ENCODE measurements at places on chromosomes 12 and 14. TPM values are rescaled to one million over a fixed set of nuclear protein-coding genes. Genes with fewer than 3 reads are reported as not detected.

TEX52 gene
- not detected for total RNA-seq

DNA sequence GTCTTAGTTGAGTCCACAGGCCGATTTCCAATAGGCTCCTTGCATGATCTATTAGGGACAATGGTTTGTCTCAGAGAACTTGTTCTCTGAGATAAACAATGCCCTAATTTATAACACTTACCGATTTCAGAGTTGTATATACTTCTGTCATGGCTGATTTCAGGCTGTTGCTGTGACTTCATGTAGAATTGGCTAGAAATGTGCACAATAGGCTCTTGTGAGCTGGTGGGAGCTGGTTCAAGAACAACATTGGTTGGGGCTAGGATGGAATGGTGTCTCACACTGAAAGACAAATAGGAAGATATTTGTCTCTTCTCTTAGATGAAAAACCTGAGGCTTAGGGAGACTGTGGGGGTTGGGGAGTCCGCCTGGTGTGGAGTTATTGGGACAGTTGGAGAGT lies 6.7 kb upstream of the KRT86 start:
- DNase-seq: no peak

TTC6 gene
- not detected for total RNA-seq

DNA sequence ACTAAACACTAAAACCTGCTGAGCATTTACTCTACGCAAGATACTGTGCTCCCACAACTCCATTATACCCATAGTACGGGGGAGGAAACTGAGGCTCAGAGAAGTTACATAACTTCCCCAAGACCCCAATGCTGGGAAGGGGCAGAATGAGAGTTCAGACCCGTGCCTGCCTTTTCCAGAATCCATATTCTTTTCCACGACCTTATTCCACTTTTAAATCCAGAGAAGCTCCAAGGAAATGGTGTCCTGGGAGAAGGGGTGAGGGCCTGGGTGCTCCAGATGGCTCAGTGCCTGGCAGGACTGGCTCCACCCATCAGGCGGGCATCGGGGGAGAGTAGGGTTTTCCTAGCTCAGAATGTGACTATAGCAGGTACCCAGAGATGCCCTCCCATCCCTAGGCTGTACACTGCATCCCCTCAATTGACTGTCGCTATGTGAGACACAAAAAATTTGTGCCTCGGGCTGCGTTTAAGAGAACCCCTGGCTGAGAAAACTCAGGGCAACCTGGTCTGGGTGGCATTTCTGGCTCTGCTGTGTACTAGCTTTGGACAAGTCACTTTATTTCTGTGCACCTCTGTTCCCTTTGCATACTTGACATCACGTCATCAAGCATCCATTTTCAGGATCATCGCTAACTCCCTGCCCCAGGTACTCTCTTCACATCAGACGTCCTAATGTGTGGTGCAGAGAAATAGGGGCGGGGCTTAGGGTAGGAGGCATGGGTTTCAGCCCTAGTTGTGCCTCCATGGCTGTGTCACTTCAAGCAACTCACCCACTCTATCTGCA lies 11.6 kb upstream of the IQSEC3 start:
- DNase-seq: no peak

DNA sequence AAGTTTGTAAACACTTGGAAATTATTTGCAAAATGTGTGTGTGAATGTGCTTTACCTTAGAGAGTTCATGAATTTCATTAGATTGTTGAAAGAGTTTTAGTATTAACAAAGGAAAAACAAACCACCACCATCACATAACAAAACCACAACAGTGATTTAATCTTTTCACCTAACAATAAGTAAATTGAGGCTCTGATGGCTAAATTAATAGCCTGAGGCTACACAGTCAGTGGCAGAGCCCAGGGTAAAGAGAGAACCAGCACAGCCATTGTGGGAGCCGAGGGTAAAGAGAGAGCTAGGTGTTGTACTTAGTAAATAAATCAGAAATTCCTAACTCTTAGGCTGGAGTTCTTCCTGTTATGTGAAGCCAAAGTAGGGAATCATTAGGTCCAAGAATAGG lies 51.2 kb upstream of the CAPRIN2 start:
- no peak for DNase-seq

DNA sequence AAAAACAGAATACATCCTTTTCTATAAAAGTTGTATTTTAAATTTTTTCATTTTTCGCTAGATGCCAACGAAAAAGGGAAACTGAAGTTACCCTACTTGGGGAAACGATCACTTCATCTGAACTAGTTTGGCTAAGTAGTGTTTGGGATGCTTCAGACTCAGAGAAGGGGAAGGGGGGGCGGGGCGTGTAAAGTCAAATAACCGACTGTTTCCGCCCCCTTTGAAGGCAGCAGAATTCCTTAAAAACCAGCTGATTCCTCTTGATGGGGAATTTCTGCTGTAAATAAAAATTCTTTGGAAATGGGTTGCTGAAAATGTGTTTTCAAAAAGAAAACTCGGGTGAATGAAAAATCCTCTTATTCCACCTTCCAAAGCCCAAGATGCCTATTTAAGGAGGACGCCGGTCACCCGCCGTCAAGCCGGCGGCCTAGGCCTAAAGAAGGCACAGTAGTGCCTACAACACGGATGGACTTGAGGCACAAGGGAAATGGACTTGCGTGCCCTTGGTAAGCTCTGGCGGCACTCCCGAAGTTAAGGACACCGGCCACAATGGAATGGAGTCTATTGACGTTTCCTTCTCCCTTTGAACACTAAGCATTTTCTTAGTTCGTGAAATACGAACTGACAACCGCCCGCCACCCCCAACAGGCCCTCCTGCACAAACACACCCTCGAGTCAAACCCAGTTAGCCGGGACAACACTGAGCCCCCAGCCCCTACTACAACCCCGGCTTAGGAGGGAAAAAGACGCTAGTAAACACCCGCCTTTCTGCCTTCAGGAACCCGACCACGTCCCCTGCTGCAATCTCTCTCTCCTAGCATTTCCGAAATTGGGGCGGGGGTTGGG lies 1.9 kb downstream of the ATXN2 start:
- DNase-seq: peak; percentile 21

DNA sequence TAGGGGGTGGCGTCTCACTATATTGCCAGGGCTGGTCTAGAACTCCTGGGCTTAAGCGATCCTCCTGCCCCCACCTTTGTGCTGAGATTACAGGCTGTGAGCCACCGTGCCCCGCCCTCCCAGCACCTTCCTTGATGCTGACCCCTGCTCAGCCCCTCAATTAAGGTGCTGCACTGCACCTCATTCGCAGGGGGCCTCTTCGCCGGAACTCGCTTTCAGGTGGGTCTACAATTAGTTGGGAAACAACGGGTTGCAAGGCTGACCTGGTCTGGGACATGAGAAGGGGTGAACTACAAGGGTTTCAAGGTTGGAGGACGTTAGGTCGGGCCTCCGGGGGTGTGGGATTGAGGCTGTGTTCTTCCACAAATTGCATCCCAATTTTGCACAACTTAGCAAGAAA lies 1.2 kb upstream of the NOP2 start:
- DNase-seq: no peak

ENDOU gene
- 3.4 TPM for total RNA-seq

RBP5 gene
- total RNA-seq: 6.2 TPM

- DNase-seq: no peak
Observed at GRCh38 chr12:32493282-32493681, 93.9 kb downstream of the FGD4 start.

- DNase-seq: no peak
Observed at GRCh38 chr14:61140872-61141271, 140.3 kb downstream of the TMEM30B start.

- no peak for DNase-seq
Observed at GRCh38 chr12:22856178-22856577, 231.2 kb downstream of the ETNK1 start.

- no peak for DNase-seq
Observed at GRCh38 chr14:71597955-71598660, 334.1 kb upstream of the RGS6 start.

GRCh38 chr12:122067966-122068365 lies 10.6 kb upstream of the MLXIP start:
- DNase-seq: peak; percentile 63

DNA sequence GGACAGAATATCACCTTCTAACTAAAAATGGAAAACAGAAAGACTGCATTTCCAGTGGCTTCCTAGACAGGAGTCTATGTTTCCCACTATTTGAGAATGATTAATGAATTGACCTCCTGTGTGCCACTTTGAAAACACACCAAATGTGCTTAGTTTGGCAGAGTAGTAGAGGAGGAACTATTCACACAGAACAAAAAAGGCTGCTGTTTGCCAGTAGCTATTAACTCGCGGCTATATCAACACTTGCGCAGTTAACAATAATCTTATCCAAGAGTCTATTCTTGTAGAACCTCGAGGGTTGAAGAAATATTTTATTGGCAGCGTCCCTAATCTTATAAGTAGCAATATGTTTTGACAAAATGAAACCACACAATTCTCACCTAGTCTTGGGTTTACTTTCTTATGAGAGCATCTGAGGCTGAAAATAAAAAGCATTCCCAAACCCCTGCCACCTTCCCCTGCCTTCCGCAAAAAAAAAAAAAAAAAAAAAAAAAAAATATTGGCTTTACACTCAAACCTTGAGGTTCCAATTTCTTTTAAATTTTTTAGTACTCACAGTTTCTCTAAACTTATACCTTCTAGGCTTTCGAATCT lies 127.3 kb upstream of the FLRT2 start:
- DNase-seq: no peak

GRCh38 chr12:86513226-86513625 lies 257.0 kb upstream of the MGAT4C start:
- DNase-seq: no peak

CKB gene
- 79.4 TPM for total RNA-seq

- no peak for DNase-seq
Observed at GRCh38 chr12:72989458-72989947, 717.3 kb downstream of the TRHDE start.

DNA sequence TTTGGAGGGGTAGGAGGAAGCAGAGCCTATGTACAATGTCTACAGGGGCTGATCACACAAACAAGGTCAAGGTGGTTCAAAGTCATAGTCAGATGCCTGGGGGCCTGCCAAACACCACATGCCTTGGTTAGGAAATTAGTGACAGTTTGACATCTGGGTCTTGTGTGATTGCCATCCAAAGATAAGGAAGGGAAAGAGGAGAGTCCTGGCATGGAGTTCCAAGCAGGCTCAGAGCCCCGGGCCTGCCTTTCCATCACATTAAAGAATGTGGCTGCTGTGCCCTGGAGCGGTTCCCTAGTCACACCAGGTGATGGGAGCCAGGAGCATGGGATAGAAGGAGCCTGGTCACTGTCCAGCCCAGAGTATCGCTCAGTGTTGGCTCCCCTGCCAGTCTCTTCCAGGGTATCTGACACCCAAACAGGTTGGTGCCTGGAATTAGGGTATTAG lies 53.6 kb upstream of the BCL2L14 start:
- DNase-seq: no peak

- no peak for DNase-seq
Observed at GRCh38 chr12:47755655-47756562, 2.8 kb downstream of the RAPGEF3 start.

GRCh38 chr12:123227581-123228258 lies 5.2 kb downstream of the MPHOSPH9 start:
- no peak for DNase-seq

DNA sequence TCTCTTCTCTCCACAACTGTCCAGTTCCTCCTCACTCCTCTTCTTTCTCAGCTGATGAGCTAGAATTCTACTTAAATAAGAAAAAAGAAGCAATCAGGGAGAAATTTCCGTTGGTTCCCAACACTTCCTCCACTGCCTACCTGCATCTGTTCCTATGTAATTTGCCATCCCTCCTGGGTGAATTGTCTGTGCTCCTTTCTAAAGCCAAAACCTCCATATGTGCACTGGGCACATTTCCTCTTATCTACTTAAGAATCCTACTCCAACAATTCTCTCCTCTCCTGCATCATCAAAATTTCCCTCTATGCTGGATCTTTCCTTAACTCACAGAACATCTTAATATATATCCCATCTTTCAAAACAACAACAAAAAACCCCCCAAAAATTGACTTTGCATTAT lies 35.2 kb downstream of the GPR65 start:
- DNase-seq: no peak

RASSF8 gene
- 72.8 TPM for total RNA-seq

GRCh38 chr12:98745578-98746391 lies 100.7 kb downstream of the APAF1 start:
- peak; percentile 34 for DNase-seq

GRCh38 chr12:90060031-90060430 lies 351.4 kb upstream of the ATP2B1 start:
- DNase-seq: no peak

GRCh38 chr14:23361320-23361719 lies 3.7 kb downstream of the EFS start:
- no peak for DNase-seq

DNA sequence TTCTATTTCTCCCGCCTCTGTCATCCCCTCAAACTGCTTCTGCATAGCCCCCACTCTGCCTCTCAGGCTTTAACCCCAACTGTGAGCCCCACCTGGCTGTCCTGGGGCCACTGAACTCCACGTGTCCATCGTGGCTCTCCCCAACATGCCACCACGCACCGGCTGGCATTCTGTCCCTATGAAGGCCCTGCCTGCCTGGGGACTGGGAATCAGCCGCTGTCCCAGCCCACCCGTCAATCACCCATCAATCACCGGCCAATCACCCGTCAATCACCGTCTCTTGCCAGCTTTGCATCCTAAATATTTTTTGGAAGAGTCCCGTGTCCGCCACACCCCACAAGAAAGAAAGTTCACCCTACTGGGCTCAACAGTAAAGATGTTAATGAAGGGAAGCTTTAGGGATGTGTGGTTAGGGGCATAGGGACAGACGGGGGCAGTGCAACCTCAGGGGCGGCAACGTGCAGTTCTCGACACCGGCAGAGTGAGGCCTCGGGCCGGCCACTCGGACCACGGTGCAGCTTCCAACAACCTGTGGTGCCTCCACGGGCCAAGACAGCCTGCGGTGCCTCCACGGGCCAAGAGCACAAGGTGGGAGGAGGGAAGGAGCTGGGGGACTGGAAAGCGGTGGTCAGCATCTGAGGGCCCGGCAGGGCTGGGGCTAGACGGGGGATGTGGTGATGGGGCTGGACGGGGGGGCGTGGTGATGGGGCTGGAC lies 85.6 kb downstream of the GALNT9 start:
- DNase-seq: no peak

GRCh38 chr14:105067140-105067968 lies 2.1 kb upstream of the GPR132 start:
- DNase-seq: no peak

PCBP2 gene
- total RNA-seq: 413 TPM

GRCh38 chr14:33676135-33676566 lies 274.7 kb downstream of the EGLN3 start:
- no peak for DNase-seq
